ENCODE measurements at places on chromosomes 5 and 9.

DNA sequence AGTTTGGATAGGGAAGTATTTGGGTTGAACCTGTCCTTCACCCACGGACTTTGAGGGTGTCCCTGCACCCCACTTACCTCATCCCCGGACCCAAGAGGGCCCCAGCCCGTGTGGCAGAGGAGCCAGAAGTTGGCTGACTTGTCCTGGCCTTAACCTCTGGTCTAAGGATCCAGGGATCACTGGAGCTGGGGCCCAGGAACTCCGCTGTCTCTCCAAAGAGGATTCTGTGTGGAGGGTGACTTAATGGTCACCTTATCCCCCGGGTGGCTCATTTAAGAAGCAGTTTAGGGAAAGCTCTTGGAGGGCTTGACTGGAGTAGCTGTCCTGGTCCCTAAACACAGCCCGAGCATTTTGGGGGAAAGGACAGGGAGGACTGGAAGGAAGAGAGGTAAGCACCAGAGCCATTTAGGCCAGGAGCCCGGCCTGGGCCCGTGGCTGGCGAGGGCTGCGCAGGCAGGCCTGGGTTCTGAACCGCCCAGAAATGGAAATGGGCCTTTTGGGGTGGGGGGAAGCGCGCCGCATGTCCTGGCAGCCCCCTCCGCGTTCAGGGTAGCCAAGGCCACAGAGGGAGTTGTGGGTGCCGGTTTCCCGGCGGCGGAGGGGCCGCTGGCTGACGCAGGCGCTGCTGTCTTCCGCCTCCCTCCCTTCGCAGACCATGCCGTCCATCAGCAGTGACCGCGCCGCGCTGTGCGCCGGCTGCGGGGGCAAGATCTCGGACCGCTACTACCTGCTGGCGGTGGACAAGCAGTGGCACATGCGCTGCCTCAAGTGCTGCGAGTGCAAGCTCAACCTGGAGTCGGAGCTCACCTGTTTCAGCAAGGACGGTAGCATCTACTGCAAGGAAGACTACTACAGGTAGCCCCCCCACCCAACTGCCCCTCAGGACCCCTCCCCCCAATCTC is 2.0 kb downstream of the LHX2 start:
- DNase-seq = no peak

DNA sequence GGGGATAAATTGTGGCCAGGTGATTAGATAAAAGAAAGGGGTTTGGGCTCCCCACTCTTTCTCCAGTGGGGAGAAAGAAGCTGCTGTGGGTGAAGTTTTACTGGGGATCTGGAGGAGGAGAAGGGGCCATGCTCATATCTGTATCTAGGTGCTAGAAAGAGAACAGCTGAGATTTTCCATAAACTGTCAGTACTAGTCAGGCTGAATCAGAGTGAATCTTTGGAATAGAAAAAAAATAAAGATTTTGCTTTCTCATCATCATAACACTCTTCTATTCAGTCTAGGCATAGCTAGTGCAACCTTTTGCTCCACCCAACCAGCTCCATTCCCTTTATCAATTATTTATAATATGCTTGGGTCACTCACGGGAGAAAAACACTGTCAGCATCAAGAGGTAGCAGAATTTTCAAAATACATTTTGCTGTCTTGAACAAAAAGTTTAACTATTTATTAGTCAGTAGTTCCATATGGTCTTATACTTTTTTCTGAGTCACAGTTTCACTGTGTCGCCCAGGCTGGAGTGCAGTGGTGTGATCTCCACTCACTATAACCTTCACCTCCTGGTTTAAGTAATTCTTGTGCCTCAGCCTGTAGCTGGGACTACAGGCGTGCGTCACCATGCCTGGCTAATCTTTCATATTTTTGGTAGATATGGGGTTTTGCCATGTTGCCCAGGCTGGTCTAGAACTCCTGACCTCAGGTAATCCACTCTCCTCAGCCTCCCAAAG is 21.3 kb upstream of the ERMP1 start:
- no peak for DNase-seq

DNA sequence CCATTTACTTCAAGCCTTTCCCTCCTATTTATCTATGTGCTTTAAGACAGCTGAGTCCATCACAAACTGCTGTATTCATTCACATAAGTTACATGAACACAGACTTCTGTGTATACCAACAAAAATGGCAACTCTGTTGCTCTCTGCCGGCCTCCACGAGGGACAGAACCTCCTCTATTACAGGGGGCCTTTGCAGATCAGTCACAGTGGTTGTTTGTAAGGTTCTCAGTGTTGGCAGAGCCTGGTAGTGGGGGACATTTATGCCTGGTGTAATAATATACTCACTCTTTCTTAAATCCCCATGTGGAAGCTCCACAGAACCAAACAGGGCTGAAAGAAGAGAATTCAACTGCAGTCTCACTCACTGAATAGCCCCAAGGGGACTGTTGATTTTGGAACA is 76.5 kb downstream of the SLC1A1 start:
- no peak for DNase-seq

DNA sequence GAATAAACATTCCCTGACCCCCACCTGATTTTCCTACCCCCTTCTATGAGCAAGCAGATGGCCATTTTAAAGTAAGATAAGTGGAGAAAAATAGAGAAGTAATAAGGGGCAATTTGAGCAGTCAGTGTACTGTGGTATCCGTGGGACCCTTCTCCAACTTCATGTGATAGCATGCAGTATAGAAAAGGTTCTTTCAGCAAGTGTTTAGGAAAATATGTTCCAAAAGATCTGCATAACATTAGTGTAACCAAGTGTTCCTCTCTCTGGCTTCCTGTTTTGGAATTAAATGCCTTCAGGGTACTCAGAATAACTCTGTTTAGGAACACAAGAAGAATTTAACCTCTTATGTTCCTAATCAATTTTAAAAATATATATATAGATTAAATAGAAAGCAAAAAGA is 134.9 kb downstream of the ATG10 start:
- DNase-seq = no peak

DNA sequence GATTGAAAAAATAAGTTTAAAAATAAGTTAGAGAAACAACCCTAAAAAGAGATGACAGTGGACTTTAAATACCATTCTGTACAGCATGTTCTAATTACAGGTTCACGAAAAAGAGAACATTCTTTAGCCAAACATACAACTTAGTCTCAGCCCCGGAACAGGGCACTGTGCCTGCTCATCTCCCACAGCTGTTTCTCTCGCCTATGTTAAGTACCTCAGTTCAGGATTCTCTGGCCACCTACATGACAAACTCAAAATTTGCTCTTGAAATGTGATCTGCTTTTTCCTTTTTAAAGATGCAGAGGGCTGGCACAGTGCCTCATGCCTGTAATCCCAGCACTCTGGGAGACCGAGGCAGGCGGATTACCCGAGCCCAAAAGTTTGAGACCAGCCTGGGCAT is 52.3 kb downstream of the MYO10 start:
- no peak for DNase-seq

DNA sequence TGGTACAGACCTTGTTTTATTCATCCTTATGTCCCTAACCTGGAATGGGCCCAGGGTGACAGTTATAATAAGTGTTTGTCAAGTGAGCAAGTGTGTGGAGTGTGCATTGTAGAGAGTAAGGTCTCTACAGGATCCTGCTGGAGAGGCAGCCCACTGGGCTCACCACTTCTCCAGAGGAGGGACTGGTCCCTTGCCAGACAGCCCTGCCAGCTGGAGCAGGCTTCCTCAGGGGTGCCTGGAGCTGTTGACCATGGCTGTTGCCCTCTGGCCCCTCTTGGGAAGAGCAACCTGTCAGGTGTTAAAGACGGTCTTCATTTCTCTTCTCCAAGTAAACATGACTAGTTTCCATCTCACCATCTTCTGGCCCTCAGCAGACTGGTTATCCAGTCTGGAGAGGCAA is 20.0 kb downstream of the IRF1 start:
- no peak for DNase-seq

GRCh38 chr9:86445671-86446070 is 91.5 kb upstream of the TUT7 start:
- no peak for DNase-seq

GRCh38 chr5:58497921-58498320 is 6.7 kb downstream of the GAPT start:
- no peak for DNase-seq

GRCh38 chr5:139422307-139422893 is 16.9 kb downstream of the DNAJC18 start:
- peak; percentile 86 for DNase-seq

DNA sequence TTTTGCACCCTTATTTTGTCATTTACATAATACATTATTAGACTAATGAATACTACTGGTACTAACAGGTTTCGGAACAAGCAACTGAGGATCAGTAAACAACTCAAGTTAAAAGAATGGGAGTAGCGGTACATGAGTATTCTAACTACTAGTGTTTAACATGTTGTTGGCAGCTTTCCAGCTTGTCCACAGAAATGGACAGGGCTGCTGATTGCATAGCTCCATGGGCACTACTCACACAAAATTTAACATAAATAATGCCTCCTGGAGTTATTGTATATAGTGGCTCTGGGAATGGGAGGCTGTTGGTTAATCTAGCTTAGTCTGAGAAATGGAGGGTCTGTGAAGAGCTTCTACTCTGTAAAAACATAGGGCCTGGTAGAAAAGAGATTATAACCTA is 6.7 kb downstream of the NCBP1 start:
- DNase-seq = no peak

DNA sequence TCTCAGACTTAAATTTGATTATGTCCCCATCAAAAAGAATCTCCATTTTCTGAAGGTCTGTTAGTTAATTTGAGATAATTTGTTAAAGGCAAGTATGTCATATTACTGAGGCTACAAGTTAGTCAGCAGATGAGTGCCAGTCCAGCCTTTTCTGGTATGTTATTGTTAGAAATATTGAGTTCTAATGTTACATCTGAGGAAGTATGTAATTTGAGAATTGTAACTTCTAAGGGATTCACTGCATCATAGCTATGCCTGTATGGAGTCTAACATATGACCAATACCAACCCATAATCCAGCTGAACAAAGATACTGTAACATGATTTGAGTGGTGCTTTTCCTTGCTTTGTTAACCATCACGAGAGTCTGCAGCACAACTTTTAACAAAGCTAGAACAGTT is 13.9 kb downstream of the SLC23A1 start:
- DNase-seq = no peak

Measured in CD4-positive, alpha-beta T cell treated with Interleukin-4 for 4 hours (primary cell).